ENCODE measurements at places on chromosomes 16 and 17. TPM values are rescaled to one million over a fixed set of nuclear protein-coding genes. Genes with fewer than 3 reads are reported as not detected.

DNA sequence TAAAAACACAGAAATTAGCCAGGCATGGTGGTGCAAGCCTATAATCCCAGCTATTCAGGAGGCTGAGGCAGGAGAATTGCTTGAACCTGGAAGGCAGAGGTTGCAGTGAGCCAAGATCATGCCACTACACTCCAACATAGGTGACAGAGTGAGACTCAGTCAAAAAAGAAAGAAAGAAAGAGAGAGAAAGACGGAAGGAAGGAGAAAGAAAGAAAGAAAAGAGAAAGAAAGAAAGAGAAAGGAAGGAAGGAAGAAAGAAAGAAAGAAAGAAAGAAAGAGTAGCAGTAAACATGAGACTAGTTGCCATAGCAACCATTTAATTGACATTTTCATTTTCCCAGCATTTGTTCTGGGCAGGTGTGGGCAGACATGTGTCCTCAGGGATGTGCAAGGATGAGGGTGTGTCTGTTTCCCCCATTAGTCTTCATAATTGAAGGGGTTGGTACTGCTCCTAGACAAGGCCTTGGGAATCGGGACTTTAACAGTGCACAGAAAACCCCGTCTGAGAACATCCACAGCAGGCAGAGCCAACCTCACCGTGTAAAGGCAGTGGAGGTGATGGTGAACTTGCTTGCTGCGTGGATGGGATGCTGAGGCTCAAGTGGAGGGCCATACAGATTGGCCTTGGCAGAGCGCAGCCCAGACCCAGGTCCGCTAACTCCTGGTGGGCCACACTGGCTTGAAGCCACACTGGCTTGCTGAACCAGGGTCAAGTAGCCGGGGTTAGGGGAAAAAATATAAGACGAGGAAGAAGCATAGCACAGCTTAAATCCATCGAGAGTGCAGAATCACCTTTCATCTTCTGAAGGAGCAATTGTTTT is 35.2 kb upstream of the KIFC3 start:
- DNase-seq = no peak

DNA sequence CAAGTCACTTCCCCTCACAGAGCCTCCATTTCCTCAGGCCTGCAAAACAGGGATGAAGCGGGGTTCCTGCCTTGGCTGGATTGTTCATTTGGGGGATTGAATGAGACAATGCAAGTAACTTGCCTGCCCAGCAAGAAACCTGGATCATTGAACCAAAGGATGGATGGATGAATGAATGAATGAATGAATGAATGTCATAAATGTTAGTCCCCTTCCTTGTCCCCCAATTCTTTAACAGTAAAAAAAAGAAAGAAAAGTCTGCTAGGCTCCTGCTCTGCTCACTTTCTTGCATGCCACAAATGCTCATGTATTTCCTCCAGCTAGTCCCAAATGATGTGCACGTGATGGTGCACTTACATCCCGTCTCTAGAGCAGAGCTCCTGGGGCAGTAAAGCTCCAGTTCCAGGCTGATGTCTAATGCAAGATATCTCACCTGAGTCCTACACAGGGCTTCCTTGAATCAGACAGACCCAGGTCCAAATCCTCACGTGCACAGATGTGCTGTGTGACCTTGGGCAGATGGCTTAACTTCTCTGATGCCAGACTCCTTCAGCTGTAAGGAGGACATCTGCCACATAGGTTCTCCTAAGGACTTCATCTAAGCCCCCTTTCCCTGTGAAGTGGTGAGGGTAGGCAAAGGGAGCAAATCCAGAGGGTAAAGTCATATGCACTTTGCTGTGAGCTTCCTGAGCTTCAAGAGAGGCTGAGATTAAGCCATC is 45.5 kb downstream of the C16orf82 start:
- DNase-seq = no peak

DNA sequence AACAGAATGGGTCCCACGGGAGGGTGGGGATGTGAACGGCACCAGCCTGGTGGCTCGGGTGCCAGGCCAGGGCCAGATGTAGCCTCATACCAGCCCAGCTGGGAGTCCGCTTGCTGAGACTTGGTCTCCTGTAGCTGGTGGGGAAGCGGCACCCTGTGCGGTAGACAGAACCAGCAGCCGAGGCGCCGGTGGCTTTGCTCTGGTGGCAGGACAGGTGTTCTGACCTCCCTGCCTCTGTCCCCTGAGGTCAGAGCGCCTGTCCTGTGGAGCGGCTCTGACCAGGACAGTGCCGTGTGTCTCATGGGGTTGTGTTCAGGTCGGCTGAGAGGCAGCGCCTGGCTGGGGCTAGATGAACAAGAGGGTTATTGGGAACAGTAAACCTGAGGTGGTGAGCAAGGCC is 20.1 kb downstream of the RAB40C start:
- peak; percentile 9 for DNase-seq

DNA sequence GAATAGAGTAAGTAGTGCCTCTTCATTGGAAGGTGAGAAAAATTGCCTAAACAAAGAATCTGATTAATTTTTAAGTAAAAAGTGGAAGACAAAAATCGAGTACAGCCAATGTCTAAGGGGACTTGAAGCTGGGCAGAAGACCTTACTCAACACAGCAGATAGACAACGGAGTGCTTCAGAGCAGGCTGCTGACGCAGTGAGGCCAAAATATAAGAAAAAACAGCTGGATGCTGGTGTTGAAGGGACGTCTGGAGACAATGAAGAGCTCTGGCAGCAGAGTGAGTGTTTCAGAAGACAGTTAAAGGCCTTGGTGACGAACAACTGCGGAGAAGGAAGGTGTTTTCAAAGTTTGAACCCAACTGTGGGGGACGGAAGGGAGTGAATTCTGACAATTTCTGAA is 169.8 kb downstream of the MRTFB start:
- DNase-seq = no peak

DNA sequence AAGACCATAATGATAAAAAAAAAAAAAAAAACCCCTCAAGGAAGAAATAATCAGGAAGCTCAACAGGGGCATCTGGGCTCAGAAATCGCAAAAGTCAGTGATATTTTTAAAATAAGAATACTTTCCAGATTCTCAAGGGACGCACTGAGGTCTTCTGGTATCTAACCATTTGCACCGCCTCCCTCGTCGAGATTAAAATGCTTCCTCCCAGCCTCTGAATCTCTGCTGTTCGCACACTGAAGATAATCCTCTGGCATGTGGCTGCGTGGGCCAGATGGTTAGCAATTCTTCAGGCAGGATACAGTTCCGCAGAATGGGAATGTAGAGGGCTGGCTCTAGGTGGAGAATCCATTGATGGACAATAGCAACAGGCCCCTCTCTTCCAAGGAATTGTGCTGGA is 211.7 kb upstream of the CDH5 start:
- peak; percentile 28 for DNase-seq

GRCh38 chr17:71521724-71522123 is 599.1 kb upstream of the SOX9 start:
- DNase-seq = no peak

- DNase-seq = peak; percentile 31
These were observed 14.5 kb upstream of the TNFRSF13B start for GRCh38 chr17:16986391-16986790.

- DNase-seq = no peak
These were observed 18.0 kb downstream of the GRB7 start for GRCh38 chr17:39755554-39756379.

- no peak for DNase-seq
These were observed 3.0 kb downstream of the NUBP2 start for GRCh38 chr16:1785846-1786170.

Gene HS3ST3A1
- 2.0 TPM for total RNA-seq

Gene C16orf96
- total RNA-seq = 0.12 TPM

Gene KRT31
- total RNA-seq = not detected

Gene NTN3
- 4.8 TPM for total RNA-seq

Gene RND2
- total RNA-seq = 6.3 TPM

Gene CALB2
- total RNA-seq = 1.8 TPM
